Esophagus squamous epithelium (tissue), 5 donors: ENCODE measurements at places on chromosomes 6 and 20.

- DNase-seq = no peak
Measured at GRCh38 chr6:148240861-148241477, 101.7 kb upstream of the SASH1 start.

GRCh38 chr6:155389130-155389529, 66.5 kb downstream of the NOX3 start:
- no peak for DNase-seq

GRCh38 chr6:25130518-25130917, 148.7 kb upstream of the CARMIL1 start:
- no peak for DNase-seq

- no peak for DNase-seq
Measured at GRCh38 chr6:45433533-45434380, 56.0 kb upstream of the SUPT3H start.

GRCh38 chr20:57819691-57820380, 110.0 kb upstream of the PMEPA1 start:
- DNase-seq = no peak

- no peak for DNase-seq
Measured at GRCh38 chr6:6545616-6546317, 42.8 kb upstream of the LY86 start.

GRCh38 chr20:22720206-22720605, 135.8 kb upstream of the FOXA2 start:
- no peak for DNase-seq

DNA sequence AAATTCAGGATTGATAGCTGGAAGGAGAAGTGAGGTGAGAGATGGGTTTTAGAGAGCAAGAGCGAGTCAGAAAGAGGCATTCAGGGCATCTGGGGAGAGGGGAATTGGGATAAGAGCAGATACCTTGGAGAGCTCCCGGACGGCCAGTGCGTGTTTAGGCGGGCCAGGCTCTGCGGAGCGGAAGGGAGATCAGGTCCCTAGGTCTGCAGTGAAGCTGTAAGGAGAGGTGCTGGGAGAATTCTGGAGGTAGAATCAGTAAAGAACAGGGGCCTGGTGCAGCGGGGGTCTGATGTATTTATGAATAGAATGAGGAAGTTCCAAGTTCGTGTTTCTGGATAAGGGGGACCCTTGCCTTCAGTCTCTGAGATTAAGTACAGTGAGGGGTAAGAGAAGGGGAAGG, 47.4 kb upstream of the FAM83D start:
- no peak for DNase-seq
